ENCODE measurements at places on chromosomes 3 and 15.

DNA sequence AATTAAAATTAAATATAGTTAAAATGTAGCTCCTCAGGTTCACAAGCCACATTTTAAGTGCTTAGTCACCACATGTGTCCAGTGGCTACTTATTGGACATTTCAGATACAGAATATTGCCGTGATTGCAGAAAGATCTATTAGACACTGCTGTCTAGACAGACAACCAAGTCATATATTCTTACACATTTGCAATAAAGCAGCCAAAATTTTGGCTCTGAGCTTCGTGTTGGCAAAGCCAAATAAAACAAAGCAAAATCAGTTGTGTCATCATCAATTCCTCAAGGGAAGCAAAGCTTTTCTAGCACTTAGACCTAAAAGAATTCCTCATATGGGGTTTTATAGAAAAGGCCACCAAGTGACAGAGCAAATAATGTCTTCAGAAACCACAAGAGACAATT, 193.1 kb upstream of the LPP start:
- DNase-seq: no peak

GRCh38 chr3:41200669-41201021, 1.3 kb downstream of the CTNNB1 start:
- DNase-seq: peak; percentile 42

GRCh38 chr15:56719021-56719612, 14.2 kb downstream of the ZNF280D start:
- DNase-seq: no peak

GRCh38 chr3:168608926-168609325, 513.2 kb upstream of the GOLIM4 start:
- DNase-seq: no peak

Data from naive thymus-derived CD4-positive, alpha-beta T cell (primary cell).